ENCODE measurements at places on chromosomes 6 and 20.

GRCh38 chr6:106370639-106371038 is 10.1 kb downstream of the CRYBG1 start:
- no peak for DNase-seq

DNA sequence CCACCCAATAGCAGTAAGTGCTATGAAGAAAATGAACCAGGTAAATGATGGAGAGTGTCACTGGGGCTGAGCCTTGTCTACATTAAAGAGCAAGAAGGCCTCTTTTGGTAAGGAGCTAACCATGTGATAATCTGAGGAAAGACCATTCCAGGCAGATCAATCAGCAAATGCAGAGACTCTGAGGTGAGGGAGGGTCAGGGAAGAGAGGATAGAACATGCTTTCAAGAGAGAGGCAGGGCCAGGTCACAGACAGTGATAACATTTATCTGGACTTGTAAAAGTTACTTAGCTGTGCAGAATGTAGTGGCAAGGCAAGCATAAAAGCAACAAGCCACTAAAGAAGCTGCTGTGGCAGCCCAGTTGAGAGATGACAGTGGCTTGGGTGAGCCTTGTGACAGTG is 197.3 kb downstream of the TASP1 start:
- DNase-seq = no peak

DNA sequence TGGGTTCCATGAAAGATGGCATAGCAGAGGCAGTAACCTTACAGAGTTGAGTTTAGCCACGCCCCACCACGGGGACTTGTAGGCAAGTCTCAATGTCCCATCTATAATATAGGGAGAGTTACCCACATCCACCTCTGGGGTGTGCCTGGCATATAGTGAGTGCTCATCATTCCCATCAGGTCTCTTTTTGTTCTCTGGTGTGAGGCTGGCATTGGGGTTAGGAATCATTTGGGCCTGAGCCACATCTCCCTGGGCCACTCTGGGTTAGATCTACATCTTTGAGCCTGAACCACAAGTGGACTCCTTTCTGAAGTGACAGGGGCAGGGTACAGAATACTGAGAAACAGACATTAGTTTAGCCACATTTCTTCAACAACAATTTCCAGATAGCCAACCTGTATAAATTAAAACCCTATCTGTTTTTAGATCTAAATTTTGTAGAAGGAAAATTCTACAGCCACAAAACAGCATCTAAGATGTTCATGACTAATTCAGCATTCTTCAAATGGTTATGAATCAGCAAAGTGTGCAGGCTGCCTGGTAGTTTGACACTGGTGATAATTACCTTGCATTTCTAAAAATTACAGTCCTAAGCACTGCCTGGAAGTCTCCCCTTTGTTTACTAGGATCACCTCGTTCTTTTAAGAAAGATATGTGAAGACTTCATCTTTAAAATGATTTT is 20.1 kb downstream of the RNF24 start:
- DNase-seq = no peak

GRCh38 chr20:8304124-8304816 is 172.2 kb downstream of the PLCB1 start:
- no peak for DNase-seq

GRCh38 chr20:59770270-59770669 is 163.2 kb downstream of the SYCP2 start:
- no peak for DNase-seq

- no peak for DNase-seq
Observed at GRCh38 chr20:13141546-13141945, 79.5 kb upstream of the ISM1 start.

DNA sequence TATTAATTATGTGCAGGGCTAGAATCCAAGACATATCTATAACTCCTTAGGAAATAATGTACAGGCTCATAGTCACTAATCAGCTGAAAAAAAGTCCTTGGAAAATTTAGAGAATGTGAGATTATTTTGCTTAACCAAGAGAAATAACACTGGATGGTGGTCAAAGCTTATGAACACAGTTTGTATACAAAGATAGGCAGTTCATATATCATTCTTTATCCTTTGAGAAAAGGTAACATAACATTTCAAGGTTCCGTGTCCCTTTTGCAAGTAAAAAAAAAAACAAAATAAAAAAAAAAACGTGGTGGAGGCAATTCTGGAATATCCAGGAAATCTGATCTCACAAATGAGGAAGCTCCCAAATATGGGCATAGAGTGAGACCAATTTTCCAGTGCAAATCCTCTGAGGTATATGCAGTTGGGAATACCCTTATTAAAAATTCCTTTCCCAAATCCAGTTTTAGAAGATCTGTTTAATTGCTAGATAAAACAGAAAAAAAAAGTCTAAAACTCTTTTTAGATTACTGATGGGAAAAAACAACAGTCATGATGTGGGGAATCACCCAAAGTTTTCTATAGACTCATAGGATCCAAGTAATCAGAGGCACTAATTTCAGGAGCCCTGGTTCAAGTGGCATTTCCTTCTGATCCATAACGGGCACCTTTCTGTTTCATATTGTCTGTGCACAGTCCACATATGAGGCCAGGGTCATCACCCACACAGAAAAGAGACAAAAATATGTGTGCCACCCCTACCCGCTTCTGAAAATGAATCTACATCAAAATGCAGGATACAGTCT is 17.7 kb upstream of the TNFAIP3 start:
- no peak for DNase-seq

DNA sequence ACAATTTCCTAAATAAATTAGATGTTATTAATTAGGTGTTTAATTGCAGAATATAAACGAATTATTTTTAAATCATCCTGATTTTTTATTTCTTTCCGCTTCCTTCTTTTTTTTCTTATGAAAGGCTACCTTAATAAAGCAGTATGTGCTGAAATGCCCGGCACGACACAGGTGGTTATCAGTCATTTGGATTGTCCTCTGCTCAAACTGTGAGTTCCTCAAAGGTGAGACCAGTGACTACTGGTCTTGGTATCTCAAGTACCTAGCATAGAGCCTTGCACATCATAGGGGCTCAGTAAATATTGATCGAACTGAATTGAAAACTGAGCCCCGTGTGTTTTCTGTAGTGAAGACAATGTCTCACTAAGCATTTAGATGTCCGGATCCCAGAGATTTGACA is 9.6 kb upstream of the EZR start:
- DNase-seq = no peak

DNA sequence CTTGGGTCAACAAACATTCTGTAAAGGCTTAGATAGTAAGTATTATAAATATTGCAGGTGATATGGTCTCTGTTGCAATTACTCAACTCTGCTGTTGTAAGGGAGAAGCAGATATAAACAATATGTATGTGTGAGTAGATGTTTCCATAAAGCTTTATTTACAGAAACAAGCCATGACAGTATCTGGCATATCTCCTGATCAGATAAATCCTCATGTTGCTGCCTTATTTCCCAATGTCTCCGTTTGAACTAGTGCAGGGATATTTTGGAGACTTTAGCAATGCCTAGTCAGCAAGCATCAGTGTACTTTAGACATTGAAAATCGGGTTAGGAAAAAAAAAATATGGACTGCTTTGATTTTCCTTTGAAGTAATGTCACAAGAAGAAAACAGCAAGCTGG is 96.1 kb downstream of the LAMA2 start:
- no peak for DNase-seq

DNA sequence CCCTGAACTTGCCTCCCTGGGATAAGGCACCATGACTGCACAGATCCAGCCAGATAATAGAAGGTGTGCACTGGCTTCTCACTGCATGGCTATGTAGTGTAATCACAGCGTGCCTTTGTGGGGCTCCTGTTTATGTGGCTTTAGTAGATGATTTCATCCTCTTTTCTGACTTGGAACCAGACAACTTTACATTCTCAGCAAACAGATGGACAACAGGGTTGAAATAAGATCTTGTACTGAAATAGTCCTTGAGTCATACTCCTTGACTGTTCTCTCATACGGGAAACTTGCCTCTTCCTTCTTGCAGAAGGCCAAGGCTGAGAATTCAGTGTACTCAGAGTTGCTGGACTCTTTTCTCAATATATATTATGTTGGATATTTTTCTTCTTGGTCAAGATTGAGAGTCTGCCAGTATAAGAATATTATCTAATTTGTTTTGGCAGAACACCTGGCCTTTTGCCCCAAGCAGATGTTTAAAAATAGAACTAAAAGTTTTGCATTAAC is 25.0 kb upstream of the RNF144B start:
- DNase-seq = no peak

DNA sequence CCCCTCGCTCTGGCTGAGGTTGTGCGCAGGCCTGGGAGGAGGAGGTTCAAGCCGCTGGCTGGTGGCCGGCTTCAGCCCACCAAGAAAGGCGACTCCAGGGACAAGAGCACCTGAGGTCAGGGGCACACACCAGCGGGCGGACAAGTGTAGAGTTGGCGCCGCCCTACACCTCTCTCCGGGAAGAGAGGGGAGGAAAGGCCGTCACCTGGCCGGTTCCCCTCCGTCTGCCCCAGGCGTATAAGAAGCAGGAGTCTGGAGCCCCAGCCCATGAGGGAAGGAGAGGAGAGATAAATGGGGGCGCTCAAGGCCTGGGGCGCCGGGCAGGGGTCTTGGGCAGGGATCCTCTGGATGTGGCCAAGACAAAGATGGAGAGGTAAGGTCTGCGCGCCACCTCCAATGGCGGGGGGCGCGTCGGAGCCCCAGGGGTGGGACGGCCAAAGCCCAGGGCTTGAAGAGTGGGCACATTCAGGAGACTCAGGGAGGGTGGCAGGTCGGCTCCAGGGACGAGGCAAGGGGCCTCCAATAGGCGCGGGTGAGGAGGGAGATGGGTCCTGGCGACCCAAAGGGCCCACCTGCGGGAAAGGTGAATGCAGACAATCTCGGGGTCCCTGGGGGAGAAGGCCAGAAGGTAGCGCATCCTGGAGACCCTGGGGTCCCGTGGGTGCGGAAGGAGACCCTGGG is 826 bp downstream of the RIMS4 start:
- no peak for DNase-seq

DNA sequence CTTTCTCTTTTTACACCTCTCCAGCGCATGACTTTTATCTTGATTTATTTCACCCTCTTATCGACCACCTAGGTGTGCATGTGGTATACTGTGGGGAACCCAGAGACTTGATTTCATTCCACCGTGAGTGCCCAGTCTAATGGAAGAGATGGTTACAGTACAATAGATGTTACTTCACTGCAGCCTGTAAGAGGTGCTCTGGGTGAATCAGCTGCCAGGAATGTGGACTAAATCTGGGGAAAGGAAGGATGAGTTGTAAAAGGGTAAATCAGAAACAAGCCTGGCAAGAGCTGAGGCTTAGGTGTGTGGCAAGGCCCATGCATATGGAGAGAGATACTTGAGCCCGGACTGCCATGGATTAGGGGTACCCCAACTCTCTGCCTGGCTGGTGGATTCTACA is 7.4 kb downstream of the STK35 start:
- DNase-seq = no peak

Measured in NCI-H1105 (cell line).